Activated T-helper 1 cell treated with anti-CD3 and anti-CD28 coated beads, Interleukin-2, amount 50 U/mL, for 16 hours (primary cell): ENCODE measurements at places on chromosomes 2 and 18.

DNA sequence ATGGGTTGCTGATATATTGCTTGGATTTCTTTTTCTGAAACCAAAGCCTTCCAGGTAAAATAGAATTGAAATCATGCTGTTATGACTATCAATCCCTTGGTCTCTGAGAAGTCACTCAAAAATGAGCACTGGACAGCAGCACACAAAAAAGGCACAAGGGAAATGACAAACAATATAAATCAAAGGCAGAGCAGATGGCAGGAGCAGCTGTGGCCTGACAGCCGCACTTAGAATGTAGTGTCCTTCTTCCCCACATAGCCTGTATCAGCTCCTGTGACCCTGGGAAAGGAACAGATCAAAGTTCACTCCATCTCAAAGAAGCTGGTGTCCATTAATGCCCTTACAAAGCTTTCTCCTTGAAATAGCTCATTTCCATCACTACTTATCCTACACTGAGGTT lies 326.7 kb downstream of the SUCLG1 start:
- no peak for DNase-seq

- no peak for DNase-seq
Observed at GRCh38 chr2:54666131-54666633, 57.3 kb upstream of the EML6 start.

- DNase-seq = no peak
Observed at GRCh38 chr2:46003903-46004473, 293.2 kb upstream of the EPAS1 start.

GRCh38 chr2:124353656-124354055 lies 328.6 kb downstream of the CNTNAP5 start:
- DNase-seq = no peak

GRCh38 chr18:34909637-34910364 lies 131.4 kb upstream of the MAPRE2 start:
- DNase-seq = no peak
